ENCODE measurements at places on chromosomes 4 and X.

GRCh38 chr4:31365006-31365690 is 645.0 kb downstream of the PCDH7 start:
- no peak for DNase-seq

- DNase-seq, result no peak
These were observed 5.9 kb upstream of the XPNPEP2 start for GRCh38 chrX:129732857-129733256.

GRCh38 chr4:87018753-87019152 is 83.9 kb downstream of the AFF1 start:
- DNase-seq, result no peak

DNA sequence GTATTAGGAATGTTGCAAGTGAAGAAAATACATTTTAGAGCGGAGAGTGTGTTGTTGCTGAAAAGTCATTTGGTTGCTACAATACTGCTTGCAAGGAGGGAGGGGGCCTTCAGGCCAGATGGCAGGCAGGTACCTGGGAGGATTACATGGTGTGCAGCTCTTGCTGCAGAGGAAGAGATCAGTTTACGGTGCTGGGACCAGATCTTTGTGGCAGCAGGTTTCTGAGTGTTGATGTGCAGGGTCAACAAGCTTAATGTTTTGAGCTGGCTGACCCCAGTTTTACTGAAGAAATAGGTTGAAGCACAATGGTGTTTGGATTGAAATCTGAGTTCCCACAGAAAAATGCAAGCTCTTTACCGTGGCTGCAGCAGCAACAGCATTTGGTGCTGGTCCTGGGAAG is 96.4 kb upstream of the DDIT4L start:
- DNase-seq, result peak; percentile 86

DNA sequence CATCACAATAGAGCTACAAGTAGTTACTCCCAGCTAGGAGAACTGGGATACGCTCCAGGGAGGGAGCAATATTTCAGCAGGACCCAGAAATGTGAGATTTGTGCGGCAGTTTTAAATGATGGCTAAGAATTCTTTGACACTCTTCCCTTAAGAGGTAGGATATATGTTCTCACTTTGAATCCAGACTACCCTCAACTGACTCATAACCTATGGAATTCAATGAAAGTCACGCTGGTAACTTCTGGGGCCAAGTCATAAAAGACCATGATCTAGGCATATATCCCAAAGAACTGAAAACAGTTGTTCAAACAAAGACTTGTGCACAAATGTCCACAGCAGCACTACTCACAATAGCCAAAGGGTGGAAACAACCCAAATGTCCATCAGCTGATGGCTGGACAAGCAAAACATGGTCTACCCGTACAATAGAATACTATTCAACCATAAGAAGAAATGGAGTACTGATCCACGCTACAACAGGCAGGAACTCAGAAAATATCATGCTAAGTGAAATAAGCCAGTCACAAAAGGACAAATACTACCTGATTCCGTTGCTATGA is 10.5 kb downstream of the CD99L2 start:
- no peak for DNase-seq

DNA sequence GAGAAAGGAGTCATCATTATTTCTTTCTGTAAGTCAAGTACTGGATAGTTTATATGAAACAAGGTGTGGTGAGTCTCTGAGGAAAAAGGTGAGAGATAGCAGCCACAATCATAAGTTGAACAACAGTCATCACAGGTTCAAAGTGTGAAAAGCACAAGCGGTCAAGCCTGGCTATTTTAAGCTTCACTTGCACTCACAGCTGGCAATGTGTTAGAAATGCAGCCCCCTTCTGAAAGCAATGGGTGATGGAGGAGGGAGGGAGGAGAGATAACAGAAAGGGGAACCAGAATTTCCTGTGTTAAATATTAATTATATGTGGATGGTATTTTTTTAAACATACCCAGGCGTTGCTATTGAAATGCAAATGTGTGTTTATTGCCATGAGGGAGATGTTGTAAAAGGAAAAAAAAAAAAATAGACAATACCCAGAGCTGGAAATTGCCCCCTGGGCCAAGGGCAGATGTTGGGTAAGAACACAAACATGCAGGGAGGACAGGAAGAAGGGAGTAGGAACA is 26.9 kb upstream of the BMP3 start:
- DNase-seq, result no peak

GRCh38 chr4:9602389-9602914 is 158.2 kb downstream of the DEFB131A start:
- no peak for DNase-seq

DNA sequence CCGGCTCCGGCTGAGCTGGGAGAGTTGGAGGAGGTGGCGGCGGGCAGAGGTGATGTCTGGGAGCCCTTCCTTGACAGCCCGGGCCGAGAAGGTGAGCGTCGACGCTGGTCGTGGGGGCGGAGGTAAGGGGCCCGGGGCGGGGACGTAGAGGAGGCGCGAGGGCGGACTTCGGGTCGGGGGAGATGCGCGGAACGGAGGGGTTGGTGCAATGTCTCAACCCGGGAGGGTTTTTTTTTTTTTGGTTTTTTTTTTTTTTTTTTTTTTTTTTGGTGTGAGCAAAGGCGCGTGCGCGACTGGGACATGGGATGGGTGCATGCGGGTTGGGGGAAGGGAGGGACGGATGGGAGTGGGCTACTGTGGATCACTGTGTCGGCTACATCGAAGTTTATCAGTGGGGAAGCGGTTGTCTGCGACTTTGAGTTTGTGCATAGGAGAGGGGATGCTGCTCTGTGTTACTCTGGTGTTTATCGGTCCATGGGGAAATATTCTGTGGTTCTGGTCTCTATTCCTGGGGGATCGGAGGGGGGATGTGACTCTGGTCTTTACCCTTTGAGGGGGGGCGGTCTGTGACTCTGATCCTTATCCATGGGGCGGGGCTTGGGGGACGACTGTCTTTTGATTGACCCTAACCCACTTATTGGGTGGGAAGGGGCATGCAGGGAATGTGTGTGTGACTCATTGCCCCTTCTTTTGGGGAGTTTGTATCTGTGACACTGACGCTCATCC is 537 bp downstream of the RBM10 start:
- DNase-seq, result peak; percentile 75

DNA sequence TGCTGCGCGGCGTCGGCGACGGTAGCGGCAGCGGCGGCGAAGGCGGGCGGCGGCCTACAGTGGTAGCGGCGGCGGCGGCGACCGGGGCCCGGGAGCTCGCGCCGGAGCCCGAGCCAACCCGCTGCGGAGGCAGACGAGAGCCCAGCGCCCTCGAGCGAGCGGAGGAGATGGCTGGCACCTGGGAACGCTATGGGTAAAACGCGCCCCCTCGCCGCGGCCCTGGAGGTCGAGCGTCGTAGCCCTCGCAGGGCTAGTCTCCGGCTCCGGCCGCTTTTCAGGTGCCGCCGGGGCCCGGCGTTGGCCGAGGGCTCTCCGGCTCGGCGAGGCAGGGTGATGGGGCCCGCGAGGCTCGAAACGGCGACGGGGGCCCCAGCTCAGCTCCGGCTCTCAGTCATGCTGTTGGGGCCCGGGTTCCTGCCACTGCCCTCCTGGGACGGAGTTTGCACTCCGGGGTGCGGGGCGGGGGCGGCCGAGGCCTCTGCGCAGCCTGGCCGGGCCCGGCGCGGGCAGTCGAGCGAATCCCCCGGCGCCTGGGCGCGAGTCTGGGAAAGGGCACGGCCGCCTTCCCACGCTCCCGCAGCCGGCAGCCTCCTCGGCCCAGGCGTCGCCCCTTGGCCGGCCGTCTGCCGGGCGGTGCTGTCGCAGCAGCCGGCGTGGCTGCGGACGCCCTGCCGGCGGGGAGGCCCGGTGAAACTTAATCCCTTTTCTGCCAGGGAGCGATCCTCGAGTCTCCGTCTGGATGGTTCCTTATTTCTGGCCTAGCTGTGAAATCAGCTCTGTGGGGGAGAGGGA is 768 bp downstream of the MID2 start:
- DNase-seq, result peak; percentile 40

- DNase-seq, result no peak
These were observed 42.0 kb upstream of the PROM1 start for GRCh38 chr4:16125571-16126445.

DNA sequence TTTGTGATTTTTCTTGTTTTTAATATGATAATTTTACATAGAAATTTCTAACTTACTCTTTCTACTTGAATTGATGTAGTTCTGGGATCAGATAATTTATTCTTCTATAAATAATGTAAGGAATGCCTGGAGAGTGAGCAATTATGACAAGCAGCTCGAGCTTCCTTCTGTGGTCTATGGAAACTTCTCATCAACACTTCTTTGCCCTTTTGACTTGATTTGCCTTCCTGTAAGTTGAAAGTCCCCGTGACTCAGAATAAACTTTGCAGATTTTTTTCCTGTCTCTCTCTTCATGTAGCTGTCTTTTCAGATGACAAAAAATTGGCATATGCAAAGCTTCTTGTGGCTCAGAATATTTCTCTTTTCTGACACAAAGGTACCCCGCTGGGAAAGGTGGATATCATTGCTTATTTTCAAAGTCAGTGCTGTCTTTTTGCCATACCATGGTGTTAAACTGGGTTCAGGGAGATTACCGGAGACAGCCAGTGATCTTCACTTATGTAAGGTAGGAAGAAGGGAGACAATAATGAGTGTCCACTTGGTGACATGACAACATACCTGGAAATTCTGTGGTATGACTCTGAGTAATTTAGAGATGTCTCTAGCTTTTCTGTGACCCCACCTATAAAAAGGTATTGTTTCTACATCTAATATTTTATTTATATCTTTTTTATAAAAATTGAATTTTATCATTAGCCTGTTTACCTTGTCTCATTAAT is 278.6 kb upstream of the GNPDA2 start:
- DNase-seq, result no peak

GRCh38 chrX:72330131-72330530 is 24.4 kb upstream of the CITED1 start:
- DNase-seq, result peak; percentile 70

- DNase-seq, result no peak
These were observed 63.0 kb downstream of the PRSS12 start for GRCh38 chr4:118289794-118290193.

DNA sequence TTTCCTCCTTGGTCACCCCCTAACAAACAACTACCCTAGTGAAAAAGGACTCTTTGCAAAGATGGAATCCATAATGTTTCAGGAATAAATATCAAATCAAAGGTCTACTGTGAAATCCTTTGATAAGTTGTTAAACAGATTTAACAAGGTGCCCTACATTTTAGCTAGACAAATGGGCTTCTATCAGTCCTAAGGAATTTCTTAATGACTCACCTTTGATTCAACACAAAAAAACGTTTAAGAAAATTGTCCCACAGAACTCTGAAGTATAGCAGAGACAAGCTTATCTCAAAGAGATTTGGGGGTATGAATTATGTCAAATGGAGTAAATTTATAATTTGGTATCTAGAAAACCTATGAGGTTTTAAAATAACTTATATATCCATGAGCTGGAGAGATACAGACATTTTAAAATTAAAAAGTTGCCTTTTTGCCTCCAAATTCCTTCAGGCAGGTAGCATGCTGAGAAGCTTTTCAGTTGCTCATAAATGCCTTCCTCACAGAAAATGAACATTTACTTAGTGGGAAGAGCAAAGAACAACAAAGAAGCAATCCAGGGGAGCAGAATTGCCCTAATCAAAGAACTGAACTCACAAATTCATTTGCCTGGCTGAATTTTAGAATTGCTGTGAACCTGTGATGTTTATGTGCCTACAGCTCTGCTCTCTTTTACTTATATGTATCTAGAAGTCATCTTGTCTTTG is 649.3 kb downstream of the STPG2 start:
- no peak for DNase-seq

- DNase-seq, result no peak
These were observed 10.6 kb downstream of the ADAM29 start for GRCh38 chr4:174928575-174929253.
